ENCODE measurements at places on chromosomes 7 and 10.
A peak's percentile ranks its signal among the peaks of the same experiment; 100 is the strongest.

DNA sequence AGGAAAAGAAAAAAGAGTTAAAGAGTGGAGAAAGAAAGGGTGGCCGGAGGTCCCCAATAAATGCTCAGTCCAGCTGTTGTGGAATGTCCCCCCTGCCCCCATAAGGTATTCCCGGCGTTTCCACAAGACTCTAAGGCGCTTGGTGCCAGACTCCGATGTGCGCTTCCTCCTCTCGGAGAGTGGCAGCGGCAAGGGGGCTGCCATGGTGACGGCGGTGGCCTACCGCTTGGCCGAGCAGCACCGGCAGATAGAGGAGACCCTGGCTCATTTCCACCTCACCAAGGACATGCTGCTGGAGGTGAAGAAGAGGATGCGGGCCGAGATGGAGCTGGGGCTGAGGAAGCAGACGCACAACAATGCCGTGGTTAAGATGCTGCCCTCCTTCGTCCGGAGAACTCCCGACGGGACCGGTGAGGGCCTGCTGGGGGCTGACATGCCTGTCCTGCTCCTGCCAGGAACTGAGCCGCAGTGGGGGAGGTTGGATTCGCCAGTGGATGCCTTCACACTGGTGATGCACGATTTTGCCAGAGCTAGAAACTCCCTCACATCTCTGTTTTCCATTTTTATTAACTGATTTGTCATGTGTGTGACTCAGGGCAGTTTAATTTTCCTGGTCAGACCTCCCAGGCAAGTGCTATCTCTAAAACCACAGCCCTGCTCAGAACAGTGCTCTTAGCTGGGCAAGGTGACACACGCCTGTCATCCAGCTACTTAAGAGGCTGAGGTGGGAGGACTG is 34.2 kb downstream of the TACR2 start:
- no peak for DNase-seq

DNA sequence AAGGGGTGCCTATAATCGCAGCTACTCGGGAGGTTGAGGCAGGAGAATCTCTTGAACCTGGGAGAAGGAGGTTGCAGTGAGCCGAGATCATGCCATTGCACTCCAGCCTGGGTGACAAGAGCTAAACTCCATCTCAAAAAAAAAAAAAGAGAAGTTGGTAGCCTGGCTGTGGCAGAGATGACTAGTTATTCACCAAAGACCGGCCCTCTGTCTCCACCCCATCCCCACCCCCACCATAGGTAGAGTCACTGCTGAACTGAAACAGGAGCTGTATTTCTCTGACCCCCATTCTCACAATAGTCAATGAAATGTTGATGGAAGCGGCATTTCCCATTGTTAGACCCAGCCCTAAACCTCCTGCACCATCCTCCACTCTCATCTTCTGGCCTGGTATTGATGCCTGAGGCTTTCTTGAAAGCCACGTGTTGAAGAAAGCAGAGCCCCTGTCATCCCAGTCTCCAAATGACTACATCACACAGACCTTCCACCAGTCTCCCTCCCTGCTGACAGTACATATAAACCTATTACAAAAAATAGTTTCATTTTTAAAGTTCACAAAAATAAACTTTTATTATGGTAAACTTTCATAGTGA is 9.4 kb upstream of the PIK3CG start:
- no peak for DNase-seq

DNA sequence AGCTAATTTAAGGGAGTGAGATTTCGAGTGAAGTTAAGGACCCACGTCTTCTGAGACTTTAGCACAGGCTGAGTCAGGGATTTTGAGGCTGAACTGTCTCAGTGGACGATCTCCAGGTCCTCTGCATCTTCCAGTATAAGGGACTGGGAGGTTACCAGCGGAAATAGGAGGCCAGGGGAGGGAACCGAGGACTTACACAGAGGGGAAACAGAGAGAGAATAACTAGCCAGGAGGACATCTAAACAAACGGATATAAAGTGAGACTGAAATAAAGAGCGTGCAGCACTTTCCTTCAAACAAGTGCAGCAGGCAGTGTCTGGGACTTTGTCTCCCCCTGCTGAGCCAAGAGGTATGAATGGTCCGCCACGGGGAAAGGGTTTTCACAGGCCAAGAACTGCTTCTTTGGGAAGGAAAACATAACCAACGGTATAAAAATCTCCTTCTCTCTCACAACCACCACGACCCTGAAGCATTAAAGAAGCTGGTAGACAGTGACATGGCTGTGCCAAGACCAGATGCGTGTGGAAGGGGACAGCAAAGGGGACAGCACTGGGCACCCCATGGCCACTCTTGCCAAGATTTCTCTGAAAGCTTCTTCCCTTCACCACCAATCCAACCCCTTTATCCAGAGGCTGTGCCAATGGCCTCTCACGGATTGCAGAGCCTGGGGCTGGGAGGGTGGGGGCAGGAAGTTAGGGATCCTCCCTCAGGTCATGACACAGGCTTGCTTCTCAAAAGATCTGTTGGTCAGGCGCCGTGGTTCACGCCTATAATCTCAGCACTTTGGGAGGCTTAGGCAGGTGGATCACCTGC is 72.0 kb downstream of the SLC37A3 start:
- peak; percentile 36 for DNase-seq

DNA sequence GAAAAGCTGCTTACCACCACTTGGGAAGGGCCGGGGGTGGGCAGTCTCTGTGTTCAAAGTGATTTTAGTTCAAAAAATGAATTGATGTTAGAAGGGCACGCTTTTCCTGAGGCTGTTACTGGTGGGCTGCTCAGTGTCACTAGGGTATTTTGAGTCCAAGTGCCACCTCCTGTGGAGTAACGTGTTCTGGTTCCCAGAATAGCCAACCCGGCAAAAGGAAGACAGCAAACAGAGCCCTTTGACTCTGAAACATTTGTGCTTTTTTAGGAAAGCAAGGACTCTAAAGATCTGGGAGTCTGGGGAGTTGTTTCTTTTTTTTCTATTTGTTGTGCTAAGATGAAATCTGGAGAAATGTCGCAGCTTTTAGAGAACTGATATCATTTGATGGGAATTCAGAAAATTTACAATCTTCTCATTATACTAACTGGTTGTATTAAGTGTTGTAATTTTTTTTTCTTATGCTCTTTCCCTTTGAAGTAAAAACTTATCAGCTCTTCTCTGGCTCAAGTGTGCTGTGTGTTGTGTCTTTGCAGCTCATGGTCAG is 66.2 kb downstream of the MKX start:
- no peak for DNase-seq

DNA sequence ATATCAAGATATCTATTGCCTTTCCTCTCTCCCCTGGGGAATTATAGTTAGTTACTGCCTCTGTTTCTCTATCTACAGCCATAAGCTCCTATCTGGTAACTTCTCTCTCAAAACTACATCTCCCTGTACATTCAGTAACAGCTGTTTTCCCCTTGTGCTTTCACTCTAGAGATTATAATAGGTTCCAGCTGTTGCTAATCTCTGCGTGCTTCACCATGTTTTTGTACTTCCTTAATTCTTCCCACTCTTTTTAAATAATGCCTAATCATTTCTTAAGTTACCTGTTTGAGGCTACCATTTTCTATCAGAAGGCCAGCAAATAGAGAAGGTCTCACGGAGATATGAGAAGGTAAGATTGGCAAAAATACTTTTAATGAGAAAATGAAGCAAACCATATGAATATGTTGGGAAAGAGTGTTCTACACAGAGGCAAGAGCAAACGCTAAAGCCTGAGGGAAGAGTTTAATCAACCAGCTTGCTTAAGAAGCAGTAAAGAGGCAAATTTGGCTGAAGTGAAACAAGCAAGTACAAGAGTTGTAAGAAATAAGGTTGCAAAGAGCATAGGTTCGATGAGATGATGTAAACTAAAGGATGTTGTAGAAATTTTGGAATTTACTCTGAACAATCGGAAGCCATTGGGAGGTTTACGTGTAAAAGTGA is 101.9 kb upstream of the HGF start:
- DNase-seq: no peak

- DNase-seq: no peak
These were observed 2.9 kb upstream of the MTPN start for GRCh38 chr7:135980012-135980551.

DNA sequence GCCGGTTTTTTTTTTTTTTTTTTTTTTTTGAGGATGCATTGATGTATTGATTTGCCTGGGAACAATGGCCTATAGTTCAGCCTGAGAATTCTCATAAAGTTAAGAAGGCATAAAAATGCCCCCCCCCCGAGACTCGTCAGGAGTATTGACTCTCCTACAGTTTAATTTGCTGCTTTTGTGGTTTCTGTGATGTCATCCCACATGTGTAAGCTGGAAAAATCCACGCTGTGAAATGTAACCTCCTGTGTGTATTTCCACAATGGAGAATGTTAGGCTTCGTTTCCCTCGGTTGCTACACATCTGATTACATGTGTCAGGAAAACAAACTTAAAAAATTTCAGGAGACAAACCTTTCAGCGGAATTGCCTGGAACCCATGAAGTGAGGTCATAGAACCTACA is 117.9 kb downstream of the FANK1 start:
- DNase-seq: no peak

DNA sequence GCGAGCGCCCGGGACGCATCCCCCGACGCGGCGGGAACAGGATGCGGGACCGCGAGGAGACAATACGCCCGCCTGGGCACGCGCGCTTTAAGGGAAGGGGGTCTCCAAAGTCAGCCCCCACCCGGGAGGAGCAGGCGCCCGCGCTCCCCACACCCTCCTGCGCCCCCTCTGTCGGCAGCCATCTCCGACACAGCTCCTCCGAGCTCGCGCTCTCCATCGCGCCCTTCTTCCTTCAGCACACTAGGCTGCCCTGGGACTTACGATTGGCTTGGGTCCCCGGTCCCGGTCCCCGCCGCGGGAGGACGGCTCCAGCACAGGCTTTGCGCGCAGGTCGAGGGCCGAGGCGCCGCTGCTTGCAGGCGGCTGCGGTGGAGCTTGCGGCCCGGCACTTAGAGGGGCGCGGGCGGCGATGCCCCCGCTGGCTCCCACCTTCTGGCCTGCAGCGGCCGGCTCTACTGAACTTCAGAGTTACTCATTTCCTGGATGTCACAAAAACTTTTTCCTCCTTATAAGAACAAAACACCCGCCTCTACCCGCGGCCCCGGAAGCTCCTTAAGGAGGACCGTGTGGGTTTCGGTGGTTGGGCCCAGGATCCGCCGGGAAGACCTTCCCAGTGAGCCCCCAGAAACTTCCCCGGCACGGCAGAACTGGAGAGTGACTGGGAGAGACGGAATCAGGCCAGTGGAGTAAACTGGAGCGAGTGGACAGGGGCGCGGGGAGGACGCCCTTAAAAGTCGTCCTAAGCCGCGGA is at the start of gene ITPRIP:
Gene ITPRIP, minus strand, starts transcription at position 481 of the 751 bp plus-strand sequence. CDS start 22,414 bp downstream, outside the sequence.
- DNase-seq: peak; percentile 70

DNA sequence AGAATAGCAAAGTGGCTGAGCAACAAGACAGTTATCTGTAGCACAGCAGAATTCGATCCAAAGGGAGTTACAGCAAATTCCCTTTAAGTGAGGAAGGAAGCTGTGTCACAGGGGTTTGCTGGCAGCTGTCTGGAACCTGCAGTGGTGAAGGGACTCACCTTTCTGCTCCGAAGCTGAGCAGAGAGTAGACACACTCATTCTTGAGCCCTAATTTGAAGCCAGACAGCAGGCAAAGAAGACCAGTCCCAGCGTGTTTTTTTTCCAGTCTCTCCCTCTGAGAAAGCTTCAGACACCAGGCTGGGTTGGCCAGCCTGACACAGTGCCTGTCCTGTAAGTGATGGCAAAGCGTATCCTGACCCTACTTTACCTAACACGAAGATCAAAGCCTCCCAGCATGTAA is 210.7 kb downstream of the TRIL start:
- DNase-seq: no peak

DNA sequence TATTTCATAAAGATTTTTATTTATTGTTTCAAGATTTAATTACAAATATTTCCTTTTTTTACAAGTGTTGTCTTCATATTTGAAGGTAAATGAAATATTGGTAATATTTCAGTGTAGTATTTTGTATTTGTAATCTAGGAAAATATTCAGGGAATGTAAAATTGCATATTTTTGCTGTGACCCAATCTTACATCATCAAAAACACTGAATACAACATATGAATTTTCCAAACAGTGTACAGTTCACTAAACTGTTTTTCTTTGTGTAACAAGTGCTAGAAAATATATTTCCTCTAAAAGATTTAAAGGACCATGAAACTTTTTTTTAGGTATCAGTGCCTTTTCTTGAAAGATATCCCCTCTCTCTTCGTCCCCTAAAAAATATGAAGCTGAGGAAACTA is 251.9 kb upstream of the KCND2 start:
- DNase-seq: no peak

DNA sequence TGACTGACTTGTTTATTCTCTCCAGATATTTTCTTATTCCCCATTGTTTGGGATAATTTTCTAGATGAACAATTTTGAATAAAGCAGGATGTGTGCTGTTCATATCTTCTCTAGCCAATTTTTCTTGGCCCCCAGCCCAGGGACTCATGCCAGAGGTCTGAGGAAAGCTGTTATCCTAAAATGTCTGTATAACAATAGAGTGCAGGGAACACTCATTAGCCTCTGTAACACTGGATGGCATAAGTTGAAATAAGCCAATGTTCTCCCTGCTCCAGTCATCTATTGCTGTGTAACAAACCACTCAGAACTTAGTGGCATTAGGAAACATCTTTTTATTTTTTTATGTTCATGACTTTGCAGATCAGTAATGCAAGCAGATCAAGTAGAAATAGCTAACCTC is 121.7 kb upstream of the TRIM24 start:
- no peak for DNase-seq
